ENCODE measurements at places on chromosomes 6 and 20. TPM values are rescaled to one million over a fixed set of nuclear protein-coding genes. Genes with fewer than 3 reads are reported as not detected.

Gene WFDC5
- 6.1 TPM for total RNA-seq

Gene BMP2
- 8.6 TPM for total RNA-seq

Gene BLTP3A
- 10.1 TPM for total RNA-seq

Gene NKX2-4
- total RNA-seq: not detected

Gene PRICKLE4
- 10.1 TPM for total RNA-seq

Gene SGK2
- total RNA-seq: 5.4 TPM

Gene COL9A3
- total RNA-seq: 1.2 TPM

Gene GSTA3
- not detected for total RNA-seq

Gene FGD2
- 20.4 TPM for total RNA-seq

Gene SLC2A10
- total RNA-seq: 21.6 TPM

Gene CST4
- not detected for total RNA-seq

Gene TCF21
- 12.5 TPM for total RNA-seq

DNA sequence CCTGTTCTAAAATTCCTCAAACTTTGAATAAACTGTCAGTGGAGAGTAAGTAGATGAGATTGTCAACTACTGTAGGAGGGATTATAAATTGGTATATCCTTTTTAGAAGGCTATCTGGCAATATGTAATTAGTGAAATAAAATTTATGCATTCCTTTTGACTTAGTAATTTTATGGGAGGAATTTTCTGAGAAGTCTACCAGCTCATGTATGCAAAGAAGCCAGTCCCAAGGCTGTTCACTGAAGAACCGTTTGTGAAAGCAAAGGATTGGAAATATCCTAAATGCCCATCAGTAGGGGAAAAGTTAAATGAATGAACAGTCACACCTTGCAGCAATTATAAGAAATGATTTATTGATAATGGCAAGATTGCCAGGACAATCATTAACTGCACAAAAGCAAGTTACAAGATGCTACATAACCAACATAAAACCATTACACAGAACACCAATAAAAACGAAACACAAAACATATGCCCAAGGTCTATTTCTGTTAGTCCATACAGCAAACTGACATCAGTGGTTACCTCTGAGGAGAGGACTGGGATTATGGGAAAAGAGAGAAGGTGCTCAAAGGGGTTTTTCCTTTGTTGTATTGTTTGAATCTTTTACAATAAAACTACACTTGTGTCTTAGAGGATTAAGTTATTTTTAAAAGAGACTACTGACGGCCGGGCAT lies 4.6 kb upstream of the DSTN start:
- no peaks in the 10 kb centered on the region for H3K36me3 ChIP-seq
- no peak overlapping the region for H3K4me3 ChIP-seq
- no peaks in the 10 kb centered on the region for H3K27me3 ChIP-seq
- peaks cover 16% of the 10 kb centered on the region for H3K4me1 ChIP-seq
- no peak for DNase-seq

DNA sequence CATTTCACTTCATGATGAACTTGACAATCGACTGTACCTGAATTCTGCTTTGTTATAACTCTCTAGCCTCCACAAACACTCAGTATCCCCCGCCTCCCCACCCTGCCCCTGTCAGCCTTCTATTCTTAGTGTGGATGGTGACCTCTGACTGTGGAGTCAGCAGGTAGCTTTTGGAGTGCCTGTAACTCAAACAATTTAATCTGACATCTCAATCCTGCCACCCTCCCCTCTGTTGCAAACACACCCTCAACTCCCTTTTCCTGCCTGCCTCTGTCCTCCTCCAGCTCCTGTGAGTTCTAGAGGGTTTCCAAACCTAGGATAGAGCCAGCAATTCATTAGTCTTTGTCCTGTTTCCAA lies 20.3 kb downstream of the DAAM2 start:
- no peak for DNase-seq
- H3K27ac ChIP-seq: peak overlapping the region; percentile 63
- no peaks in the 10 kb centered on the region for H3K36me3 ChIP-seq
- no peaks in the 10 kb centered on the region for H3K27me3 ChIP-seq
- H3K4me3 ChIP-seq: no peak overlapping the region

- no peak overlapping the region for H3K4me3 ChIP-seq
- H3K36me3 ChIP-seq: no peaks in the 10 kb centered on the region
- H3K4me1 ChIP-seq: no peaks in the 10 kb centered on the region
- H3K27ac ChIP-seq: no peak overlapping the region
- DNase-seq: no peak
These were observed 465.2 kb downstream of the TFAP2B start for GRCh38 chr6:51283723-51284355.

DNA sequence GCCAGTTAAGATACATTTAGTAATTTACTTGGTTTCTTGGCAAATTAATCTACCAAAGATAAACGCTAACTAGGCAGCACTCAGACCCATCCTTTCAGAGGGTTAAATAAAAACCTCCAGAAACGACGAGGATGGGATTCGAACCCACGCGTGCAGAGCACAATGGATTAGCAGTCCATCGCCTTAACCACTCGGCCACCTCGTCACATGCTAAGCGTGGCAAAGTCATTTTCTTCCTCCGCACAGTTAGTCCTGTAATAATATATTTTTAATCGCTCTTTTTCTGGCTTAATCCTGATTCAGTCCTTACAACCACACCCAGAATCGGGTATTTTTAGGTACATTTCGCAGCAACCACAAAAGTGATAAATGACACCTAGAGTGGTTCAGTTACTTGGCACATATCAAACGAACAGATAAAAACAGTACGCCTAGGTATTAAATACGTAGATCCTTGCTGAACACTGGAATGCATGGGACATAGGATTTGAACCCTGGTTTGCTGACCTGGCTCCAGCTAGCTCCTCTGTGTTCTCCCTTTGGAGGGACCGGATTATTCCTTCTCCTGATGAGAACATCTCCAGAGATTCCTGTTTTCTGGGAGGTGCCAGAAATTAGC lies 71.6 kb downstream of the GPX5 start:
- no peak for DNase-seq
- no peak overlapping the region for H3K27ac ChIP-seq
- no peaks in the 10 kb centered on the region for H3K4me1 ChIP-seq
- H3K27me3 ChIP-seq: no peaks in the 10 kb centered on the region
- peak overlapping the region; percentile 7 for H3K4me3 ChIP-seq
- no peaks in the 10 kb centered on the region for H3K36me3 ChIP-seq

DNA sequence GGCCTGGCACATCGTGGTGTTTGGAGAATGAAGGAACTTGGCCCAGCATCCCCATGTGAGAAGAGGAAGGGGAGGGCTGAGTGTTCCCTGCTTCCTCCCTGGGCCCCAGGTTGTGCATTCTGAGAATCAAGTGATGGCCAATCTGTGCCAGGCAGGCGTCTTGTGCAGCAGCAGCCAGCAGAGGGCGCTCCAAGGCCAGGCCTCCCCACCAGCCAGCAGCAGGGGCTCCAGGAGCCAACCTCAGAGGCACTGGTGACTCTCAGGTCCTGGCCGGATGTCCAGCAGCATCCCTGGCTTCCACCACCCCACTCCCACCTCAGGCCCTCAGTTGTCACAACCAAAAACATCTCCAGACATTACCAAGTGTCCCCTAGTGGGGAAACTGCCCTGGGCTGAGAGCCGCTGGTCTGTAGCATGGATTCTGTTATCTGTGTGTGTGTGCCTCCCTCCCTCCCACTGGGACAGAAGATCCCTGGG lies 192.0 kb downstream of the PREX1 start:
- H3K4me1 ChIP-seq: no peaks in the 10 kb centered on the region
- H3K27ac ChIP-seq: no peak overlapping the region
- DNase-seq: no peak

- no peaks in the 10 kb centered on the region for H3K27me3 ChIP-seq
- H3K4me1 ChIP-seq: peaks cover 55% of the 10 kb centered on the region
- no peaks in the 10 kb centered on the region for H3K36me3 ChIP-seq
- H3K4me3 ChIP-seq: no peak overlapping the region
- DNase-seq: no peak
These were observed 3.3 kb upstream of the APMAP start for GRCh38 chr20:24995741-24996448.

- no peak for DNase-seq
- peaks cover 11% of the 10 kb centered on the region for H3K4me1 ChIP-seq
- no peaks in the 10 kb centered on the region for H3K27me3 ChIP-seq
These were observed 7.0 kb downstream of the GOPC start for GRCh38 chr6:117595099-117595923.

GRCh38 chr6:138818496-138819194 lies 22.8 kb downstream of the ECT2L start:
- H3K4me3 ChIP-seq: no peak overlapping the region
- no peaks in the 10 kb centered on the region for H3K36me3 ChIP-seq
- peaks cover 9% of the 10 kb centered on the region for H3K4me1 ChIP-seq
- no peak for DNase-seq
- peak overlapping the region; percentile 56 for H3K27ac ChIP-seq

DNA sequence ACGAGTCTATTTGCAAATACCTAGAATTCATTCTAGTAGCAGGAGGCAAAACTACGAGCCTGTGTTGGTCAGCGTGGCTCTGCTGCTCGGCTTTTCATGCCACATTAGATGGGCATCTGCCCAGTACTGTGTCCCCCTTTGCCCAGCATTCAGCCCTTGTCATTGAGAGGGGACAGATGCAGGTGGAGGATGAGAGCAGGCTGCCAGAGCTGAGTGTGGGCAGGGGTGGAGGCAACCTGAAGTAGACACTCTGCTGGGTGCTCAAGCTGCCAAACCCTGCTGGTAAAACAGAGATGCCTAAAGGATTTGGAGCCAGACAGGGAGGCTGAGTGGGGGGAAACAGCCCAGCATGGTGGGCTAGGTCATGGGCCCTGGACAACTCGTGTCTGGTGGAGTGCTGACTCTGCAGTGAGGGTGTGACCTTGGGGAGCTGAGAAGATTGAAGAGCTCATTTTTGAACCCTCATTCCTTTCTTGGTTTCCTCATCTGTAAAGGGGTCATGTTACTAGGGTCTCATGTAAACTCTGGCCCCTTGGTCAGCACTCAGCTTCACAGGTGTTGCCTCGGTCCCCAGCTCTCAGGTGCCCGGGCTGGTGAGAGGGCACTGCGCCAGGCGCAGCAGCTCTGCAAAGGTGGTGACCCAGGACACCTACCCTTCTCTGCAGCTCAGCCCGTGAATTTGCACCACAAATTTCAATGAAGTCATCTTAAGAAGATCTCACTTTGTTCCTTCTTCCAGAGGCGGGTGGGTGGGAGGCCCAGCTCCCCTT lies 64.2 kb upstream of the BHLHE23 start:
- H3K27ac ChIP-seq: no peak overlapping the region
- peaks cover 5% of the 10 kb centered on the region for H3K27me3 ChIP-seq
- H3K4me1 ChIP-seq: no peaks in the 10 kb centered on the region
- DNase-seq: no peak
- H3K4me3 ChIP-seq: no peak overlapping the region
- H3K36me3 ChIP-seq: no peaks in the 10 kb centered on the region

- no peak overlapping the region for H3K27ac ChIP-seq
- DNase-seq: no peak
- no peak overlapping the region for H3K4me3 ChIP-seq
- H3K4me1 ChIP-seq: no peaks in the 10 kb centered on the region
- H3K27me3 ChIP-seq: no peaks in the 10 kb centered on the region
These were observed 24.5 kb upstream of the TCFL5 start for GRCh38 chr20:62885896-62886708.

DNA sequence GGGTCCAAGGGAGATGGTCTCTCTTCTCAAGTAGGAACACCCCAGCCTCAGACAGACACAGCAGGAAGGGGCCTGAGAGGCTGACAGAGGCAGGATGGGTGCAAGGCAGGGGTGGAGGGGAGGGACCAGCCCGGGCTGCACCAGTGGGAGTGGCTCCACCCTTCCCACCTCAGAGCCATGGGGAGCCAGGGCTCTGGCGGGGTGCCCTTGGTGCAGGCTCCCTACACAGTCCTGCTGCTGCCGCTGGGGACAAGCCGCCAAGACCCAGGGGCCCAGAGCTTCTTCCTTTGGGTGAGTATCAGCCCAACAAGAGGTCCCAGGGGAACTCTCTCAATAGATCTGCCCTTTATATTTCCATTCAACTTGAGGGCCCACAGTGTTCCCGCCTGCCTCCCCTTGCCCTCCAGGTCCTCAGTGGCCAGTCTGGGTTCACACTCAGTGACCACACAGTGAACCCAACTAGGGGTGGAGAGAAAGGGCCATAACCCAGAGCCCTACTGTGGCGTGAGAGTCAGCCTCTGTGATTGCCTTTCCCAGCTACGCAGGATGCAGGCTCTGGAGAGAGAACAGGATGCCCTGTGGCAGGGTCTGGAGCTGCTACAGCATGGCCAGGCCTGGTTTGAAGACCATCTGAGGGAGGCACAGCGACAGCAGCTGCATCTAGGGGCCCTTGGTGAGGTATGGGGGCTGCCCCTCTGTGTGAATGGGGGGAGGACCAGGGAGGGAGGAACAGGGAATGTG lies 592 bp downstream of the SAPCD1 start:
- no peaks in the 10 kb centered on the region for H3K36me3 ChIP-seq
- H3K4me3 ChIP-seq: no peak overlapping the region
- no peak for DNase-seq
- no peaks in the 10 kb centered on the region for H3K27me3 ChIP-seq
- no peaks in the 10 kb centered on the region for H3K4me1 ChIP-seq

- no peaks in the 10 kb centered on the region for H3K27me3 ChIP-seq
- no peak overlapping the region for H3K4me3 ChIP-seq
- H3K4me1 ChIP-seq: peaks cover 25% of the 10 kb centered on the region
- no peak for DNase-seq
- H3K27ac ChIP-seq: no peak overlapping the region
These were observed 20.1 kb downstream of the DCBLD1 start for GRCh38 chr6:117502580-117502979.

DNA sequence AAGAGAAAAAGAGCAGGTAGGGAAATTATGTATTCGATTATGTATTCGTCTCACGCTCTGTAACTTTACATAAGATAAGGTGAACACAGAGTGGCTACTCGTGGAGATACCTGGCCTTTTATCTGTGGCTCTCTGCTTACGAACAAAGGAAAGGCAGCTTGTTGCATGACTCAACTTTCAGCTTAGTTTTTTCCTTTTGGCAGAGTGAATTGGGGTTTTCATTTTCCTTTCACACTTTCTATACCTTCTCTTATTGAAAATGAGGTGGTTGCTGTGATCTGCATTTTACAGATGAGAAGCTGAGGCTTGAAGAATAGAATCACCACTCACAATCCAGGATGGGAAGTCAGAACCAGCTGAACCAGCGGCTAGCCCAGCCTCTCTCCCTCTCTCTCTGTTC lies 13.3 kb upstream of the KCNK15 start:
- no peak for DNase-seq
- no peaks in the 10 kb centered on the region for H3K27me3 ChIP-seq
- no peak overlapping the region for H3K4me3 ChIP-seq
- no peaks in the 10 kb centered on the region for H3K36me3 ChIP-seq
- peaks cover 23% of the 10 kb centered on the region for H3K4me1 ChIP-seq
- H3K27ac ChIP-seq: peak overlapping the region; percentile 54

- no peak overlapping the region for H3K27ac ChIP-seq
- no peak for DNase-seq
- no peaks in the 10 kb centered on the region for H3K27me3 ChIP-seq
- H3K36me3 ChIP-seq: no peaks in the 10 kb centered on the region
These were observed 63.8 kb downstream of the TNFRSF21 start for GRCh38 chr6:47245745-47246371.

- H3K27me3 ChIP-seq: no peaks in the 10 kb centered on the region
- no peak overlapping the region for H3K27ac ChIP-seq
- DNase-seq: no peak
- no peaks in the 10 kb centered on the region for H3K4me1 ChIP-seq
These were observed 210.9 kb downstream of the TBX18 start for GRCh38 chr6:84553527-84553926.

GRCh38 chr6:155346957-155347356 lies 32.7 kb upstream of the TFB1M start:
- H3K4me3 ChIP-seq: no peak overlapping the region
- H3K27ac ChIP-seq: no peak overlapping the region
- H3K27me3 ChIP-seq: no peaks in the 10 kb centered on the region
- no peaks in the 10 kb centered on the region for H3K4me1 ChIP-seq

- H3K27ac ChIP-seq: no peak overlapping the region
- H3K4me3 ChIP-seq: no peak overlapping the region
- H3K4me1 ChIP-seq: no peaks in the 10 kb centered on the region
- H3K36me3 ChIP-seq: no peaks in the 10 kb centered on the region
These were observed 518.6 kb downstream of the BMP2 start for GRCh38 chr20:7285918-7286556.
